ENCODE measurements at places on chromosomes 1 and 21.

GRCh38 chr1:100943533-100943932 is 47.6 kb downstream of the SLC30A7 start:
- no peak overlapping the region for H3K4me3 ChIP-seq
- H3K27ac ChIP-seq = no peak overlapping the region
- H3K36me3 ChIP-seq = no peaks in the 10 kb centered on the region
- no peaks in the 10 kb centered on the region for H3K27me3 ChIP-seq

GRCh38 chr1:218660678-218661053 is 315.5 kb downstream of the TGFB2 start:
- peaks cover 28% of the 10 kb centered on the region for H3K4me1 ChIP-seq
- H3K4me3 ChIP-seq = no peak overlapping the region
- H3K36me3 ChIP-seq = no peaks in the 10 kb centered on the region
- no peaks in the 10 kb centered on the region for H3K27me3 ChIP-seq

DNA sequence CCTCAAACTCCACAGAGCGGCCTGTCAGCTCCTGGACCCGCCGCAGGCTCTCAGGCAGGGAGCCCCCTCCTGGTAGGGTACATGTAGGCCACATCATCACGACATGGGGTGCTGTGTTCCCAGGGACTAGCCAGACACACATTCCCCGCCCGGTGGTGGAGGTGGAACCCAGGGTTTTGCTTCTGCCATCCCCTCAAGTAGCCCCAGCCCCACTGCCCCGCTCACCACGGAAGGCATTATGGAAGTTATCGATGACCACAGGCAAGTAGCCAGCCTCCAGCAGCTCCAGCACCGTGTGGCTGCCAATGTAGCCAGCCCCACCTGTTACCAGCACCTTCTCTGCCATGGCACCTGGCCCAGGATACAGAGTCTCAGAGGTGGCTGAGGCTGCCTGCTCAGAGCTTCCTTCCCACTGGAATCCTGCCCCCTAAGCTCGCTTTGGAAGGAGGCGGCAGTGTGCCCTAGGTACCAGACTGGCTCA is 1.9 kb downstream of the GALE start:
- H3K36me3 ChIP-seq = peaks cover 25% of the 10 kb centered on the region
- peak overlapping the region; percentile 77 for H3K27ac ChIP-seq
- peak overlapping the region; percentile 78 for H3K4me3 ChIP-seq
- DNase-seq = no peak
- H3K4me1 ChIP-seq = peaks cover 28% of the 10 kb centered on the region

DNA sequence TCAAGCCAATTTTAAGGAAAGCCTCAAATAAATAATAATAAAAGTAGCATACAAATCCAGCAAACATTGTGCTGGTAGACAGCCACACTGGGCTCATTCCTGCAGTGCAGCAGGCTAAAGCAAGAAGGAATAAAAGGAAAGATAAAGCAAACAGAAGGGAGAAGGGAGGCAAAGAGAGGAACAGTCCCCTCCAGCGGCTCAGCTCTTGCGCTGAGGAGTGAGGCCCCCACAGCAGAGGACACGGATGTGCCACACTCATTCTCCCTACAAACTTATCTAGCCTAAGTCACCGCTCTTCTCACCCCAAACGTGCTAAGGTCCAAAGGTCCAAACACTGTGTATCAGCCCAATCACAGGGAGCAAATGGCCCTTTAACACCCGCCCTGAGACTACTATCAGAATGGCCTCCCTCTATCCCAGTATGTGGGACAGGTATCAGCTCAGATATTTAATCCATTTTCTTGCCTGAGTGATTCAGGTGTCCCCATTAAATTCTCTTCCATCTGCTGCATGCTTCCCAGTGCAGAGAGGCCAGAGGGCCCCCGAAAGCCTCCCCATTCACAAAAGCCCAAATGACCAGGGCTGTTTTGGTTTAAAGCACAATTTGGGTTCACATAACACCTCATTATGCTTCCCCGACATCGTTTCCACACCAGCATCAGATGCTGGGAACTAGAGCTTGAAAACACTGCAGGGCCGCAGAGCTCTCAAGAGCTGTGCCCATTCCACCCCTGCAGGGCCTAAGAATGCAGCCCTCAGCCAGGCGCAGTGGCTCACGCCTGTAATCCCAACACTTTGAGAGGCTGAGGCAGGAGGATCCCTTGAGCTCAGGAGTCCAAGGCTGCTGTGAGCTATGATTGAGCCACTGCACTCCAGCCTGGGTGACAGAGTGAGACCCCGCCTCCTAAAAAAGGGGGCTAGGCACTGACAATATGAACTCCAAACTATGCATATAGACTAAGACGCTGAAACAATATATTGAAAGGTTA is 17.8 kb downstream of the CAPZB start:
- H3K36me3 ChIP-seq = no peaks in the 10 kb centered on the region
- H3K4me1 ChIP-seq = peaks cover 89% of the 10 kb centered on the region
- DNase-seq = no peak
- peak overlapping the region; percentile 73 for H3K27ac ChIP-seq
- H3K4me3 ChIP-seq = no peak overlapping the region

- no peaks in the 10 kb centered on the region for H3K27me3 ChIP-seq
- H3K36me3 ChIP-seq = no peaks in the 10 kb centered on the region
- no peak for DNase-seq
- H3K27ac ChIP-seq = no peak overlapping the region
Observed at GRCh38 chr1:183568176-183569021, 21.9 kb downstream of the NCF2 start.

DNA sequence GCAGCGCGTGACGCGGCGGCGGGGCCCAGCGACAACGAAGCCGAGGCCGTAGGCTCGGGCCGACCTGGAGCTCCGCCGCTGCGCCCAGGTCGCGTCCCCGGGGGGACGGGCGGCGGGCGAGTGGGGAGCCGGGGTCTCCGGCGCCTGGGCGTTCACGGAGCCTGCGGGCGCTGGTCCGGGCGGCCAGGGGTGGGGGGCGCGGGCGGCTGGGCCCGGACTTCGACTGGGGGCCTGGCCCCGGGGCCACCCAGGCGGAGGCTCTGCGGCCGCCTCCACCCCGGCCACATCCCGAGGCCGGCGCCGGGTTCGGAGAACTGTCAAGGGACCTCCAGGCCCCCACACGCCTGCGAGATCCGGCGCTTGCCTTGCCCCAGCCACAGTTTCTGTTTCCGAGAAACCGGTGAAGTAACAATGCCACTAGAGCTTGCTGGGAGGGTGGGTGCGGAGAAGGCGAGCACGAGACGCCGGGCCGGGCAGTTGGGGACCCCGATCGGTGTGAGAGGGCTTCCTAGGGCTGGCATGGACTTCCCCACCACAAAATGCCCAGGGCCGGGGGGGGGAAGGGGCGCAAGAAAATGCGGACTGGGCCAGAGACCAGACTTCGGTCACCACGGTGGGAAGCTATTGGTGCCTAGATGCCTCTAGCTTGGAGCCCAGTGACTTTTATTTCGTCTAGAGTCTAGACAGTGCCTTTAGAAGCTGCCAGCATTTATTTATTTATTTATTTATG is 501 bp downstream of the FBXO6 start:
- DNase-seq = no peak
- H3K27ac ChIP-seq = peak overlapping the region; percentile 80
- H3K27me3 ChIP-seq = no peaks in the 10 kb centered on the region

GRCh38 chr1:204417074-204417997 is 5.7 kb upstream of the PPP1R15B start:
- DNase-seq = no peak
- no peaks in the 10 kb centered on the region for H3K27me3 ChIP-seq
- H3K4me3 ChIP-seq = peak overlapping the region; percentile 26
- H3K27ac ChIP-seq = peak overlapping the region; percentile 94
- no peaks in the 10 kb centered on the region for H3K36me3 ChIP-seq

GRCh38 chr1:197106869-197107268 is 39.6 kb downstream of the ASPM start:
- no peaks in the 10 kb centered on the region for H3K27me3 ChIP-seq
- H3K4me1 ChIP-seq = no peaks in the 10 kb centered on the region
- DNase-seq = no peak
- H3K27ac ChIP-seq = no peak overlapping the region

GRCh38 chr1:245829826-245830225 is 675.0 kb downstream of the KIF26B start:
- DNase-seq = no peak
- no peak overlapping the region for H3K27ac ChIP-seq
- no peaks in the 10 kb centered on the region for H3K4me1 ChIP-seq
- no peaks in the 10 kb centered on the region for H3K36me3 ChIP-seq

DNA sequence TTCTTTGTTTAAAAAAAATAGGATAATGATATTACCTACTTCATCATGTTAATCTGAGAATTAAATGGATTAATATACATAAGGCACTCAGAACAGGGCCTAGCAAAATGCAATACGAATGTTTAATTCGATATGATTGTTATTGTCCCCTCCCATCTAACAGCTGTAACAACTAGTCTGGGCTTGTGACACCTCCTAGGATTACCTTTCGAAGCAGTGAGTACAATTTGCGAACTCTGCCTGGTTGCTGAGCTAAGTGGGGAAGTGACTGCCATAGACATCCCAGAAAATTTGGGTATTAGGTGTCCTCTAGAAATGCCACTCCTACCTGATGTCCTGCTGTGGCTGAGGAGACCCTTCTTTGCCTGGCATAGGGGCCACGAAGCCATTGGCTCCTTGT is 3.0 kb downstream of the RASSF5 start:
- H3K27me3 ChIP-seq = no peaks in the 10 kb centered on the region
- H3K27ac ChIP-seq = peak overlapping the region; percentile 10
- DNase-seq = no peak
- H3K4me1 ChIP-seq = peaks cover 67% of the 10 kb centered on the region
- no peaks in the 10 kb centered on the region for H3K36me3 ChIP-seq
